Ascending aorta (tissue), 2 donors: ENCODE measurements at places on chromosomes 5 and 9. TPM values are rescaled to one million over a fixed set of nuclear protein-coding genes. Genes with fewer than 3 reads are reported as not detected.

- DNase-seq, result no peak
These were observed 4.2 kb downstream of the DNAJA1 start for GRCh38 chr9:33029231-33029786.

DNA sequence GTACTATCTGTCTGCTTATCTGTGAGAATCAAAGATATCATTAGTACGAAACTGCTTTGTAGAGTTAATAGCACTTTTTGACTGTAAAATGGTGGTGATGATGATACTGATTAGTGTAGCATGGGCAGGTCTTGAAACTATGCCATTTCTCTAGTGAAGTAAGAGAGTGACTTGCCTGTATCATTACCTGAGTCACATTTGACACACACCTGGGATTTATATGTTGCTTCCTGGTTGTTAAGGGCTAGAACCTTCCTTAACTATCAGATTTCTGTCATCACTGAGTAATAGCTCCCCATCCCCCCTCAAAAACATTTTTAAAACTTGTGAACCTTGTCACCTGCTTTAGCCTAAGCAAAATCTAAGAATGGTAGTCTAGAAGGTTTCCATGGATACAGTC, 135.6 kb upstream of the RORB start:
- no peak for DNase-seq

DNA sequence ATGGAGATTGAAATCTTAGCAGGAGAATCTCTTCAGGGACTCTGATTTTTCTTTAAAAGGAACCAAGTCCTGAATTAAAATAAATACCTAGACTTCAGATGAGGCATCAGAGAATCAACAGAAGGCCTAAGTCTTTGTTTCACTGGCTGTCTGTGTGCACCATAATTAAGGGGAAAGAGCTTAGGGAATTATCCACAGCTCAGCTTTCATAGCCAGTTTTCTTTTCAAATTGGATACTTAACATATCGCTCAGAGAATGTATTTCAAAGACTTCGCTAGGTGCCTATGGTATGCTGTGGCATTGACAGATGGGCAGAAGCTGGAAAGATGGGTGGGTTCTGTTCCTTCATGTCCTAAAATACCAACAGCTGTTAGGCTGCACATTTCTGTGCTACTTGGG, 325.8 kb downstream of the TMEM38B start:
- DNase-seq, result no peak

DNA sequence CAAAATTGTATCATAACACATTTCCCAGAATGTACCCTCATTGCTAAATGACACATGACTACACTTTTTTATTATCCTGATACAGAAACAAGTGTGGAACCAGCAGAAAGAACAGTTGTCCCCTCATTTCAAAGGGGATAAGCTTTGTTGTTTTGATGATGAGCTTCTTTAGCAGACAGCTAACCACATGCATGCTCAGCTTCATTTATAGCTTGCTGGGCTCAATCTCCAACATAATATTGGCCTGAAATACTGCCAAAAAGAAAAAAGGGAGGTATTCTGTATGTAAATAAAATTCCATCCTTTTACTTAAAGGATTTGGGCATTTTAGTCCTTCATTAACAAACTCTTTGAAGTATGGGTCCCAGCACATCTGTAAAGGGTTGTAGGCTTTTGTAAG, 120.4 kb downstream of the SPATA31D1 start:
- DNase-seq, result no peak

DNA sequence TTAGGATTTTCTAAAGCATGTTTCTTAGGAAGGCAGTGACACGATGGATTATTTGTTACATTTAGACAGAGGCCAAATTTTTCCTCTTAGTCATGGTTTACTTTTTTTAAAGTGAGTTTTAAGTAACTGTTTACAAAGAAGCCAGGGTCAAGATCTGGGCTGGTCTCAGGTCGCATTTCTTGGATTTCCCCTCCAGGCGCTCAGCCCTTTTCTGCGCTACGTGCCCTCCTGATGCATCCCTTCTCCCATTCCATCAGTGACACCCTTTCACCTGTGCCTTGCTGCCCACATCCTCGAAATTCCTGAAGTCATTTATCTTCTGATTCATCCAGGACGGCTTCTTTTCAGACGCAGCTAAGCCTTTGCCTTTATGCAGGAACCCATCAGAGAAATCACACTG, 330.3 kb downstream of the IRX1 start:
- no peak for DNase-seq

DNA sequence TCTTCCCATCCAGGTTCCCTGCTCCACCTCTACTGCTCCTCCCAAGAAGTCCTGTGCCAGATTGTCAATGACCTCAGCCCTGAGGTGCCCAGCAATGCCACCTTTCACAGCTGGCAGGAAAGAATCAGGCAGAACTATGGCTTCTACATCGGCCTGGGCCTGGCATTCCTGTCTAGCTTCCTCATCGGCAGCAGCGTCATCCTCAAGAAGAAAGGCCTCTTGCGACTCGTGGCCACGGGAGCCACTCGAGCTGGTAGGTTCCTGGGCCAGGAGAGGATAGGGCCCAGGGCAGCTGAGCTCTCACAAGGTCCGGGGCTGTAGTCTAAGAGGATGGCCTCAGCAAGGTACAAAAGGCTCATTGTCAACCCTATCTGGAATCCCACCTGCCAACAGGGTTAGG, 3.1 kb downstream of the NIPAL4 start:
- no peak for DNase-seq

DNA sequence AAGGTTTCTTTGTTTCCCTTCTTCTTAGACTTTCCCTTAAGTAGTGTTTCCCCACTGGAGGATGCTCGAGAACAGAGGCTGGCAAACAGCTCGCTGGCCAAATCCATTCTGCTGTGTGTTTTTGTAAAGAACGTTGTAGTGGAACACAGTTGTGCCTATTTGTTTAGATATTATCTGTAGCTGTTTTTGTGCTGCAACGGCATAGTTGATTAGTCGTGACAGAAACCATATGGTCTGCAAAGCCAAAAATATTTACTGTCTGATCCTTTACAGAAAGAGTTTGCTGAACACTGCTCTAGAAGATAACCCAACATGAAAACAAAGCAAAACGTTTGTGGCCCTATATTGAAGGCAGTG, 47.0 kb upstream of the EGFLAM start:
- no peak for DNase-seq

DNA sequence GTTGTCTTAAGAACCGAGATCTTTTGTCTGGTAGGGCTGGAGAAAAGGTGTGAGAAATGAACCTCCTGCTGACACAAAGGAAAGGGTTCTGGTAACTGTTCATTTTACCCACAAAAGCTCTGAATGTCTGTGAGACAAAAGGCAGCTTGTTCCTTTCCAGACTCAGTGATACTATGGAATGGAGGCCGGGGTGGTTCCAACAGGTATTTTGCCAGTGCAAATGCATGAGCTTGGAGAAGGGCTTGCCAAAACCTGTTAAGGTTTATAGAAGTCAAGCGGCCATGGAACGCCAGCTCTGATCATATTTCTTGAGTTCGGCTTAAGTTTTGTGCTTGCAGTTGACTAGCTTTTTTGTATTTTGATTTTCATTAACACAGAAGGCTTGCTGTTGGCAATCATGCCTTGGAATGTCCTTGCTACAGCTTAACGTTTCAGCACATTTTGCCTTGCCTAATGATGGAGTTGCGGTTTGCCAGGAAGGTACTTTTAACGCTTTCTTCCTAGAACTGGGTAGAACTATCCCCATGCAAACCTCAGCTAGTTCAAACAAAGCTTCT, 328.6 kb downstream of the PIK3R1 start:
- DNase-seq, result no peak

DNA sequence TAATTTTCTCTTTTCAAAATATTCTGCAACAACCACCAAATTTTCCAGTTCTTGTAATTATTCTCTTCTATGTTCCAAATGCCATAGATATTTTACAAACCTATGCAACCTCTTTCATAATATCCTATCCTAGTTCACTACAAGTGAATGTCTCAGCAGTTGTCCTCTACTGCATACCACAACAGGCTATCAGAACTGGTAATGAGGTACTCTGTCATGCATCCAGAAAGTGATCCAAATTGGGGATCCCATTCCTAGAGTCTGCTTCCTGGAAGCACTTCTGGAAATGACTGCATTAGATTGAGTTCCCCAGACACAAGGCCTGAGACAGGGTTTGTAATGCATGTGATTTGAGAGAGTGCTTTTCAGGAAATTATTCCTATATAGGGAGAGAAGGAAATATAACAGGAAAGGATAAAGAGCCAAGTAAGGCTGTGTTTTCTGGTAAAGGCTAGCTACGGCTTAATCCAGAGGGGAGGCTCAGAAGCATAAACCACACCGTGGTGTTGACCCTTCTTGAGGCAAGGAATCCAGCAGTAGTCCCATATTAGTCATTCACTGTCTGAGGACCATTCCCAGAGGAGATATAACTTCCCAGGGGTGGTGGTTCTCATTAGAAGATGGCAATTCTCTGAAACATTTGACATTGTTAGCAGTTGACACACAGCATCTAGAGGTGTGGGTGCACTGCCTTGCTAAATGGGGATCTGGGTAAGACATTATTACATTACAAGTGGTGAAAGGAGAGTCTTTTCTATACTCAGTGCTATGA, 80.3 kb upstream of the FST start:
- no peak for DNase-seq

GRCh38 chr9:19163631-19164030, 36.3 kb upstream of the PLIN2 start:
- no peak for DNase-seq

GRCh38 chr9:1832960-1833359, 182.2 kb upstream of the SMARCA2 start:
- no peak for DNase-seq

DNA sequence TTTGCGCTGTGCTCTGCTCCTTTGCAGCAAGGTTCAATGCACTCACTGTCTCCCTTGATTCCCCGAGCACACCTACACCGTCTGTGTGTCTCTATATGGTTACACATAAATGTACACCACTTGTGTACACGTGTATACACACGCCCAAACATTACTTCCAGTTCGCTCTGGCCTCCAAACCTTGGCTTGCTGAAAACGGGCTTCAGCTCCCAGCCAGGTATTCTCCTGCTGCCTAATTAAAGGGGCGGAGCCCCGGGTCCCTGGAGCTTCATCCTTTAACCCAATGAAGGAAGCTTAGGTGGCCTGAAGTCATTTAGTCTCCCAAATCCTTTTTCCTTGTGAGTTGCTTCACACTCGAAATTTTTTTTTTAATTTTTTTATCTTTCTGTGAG, 4.6 kb downstream of the ISL1 start:
- DNase-seq, result no peak

DNA sequence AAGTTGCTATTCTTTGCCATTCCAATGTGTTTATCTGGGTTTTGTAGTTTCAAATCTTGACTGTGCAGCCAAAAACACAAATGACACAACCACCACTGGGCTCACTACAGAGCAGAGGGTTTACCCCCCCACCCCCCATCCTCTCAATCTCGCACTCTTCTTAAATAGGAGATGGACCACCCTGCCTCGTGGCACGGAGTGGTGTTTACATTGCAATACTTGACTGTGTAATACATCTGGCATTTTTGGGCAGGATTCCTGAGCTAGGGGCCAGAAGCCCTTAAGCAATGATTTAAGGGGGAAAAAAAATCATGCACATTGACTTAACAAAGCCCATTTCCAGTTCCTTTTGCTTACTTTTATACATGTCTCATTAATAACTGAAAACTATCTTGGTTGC, 19.0 kb downstream of the PTCH1 start:
- DNase-seq, result no peak

GRCh38 chr5:139049780-139050179, 148.4 kb downstream of the SIL1 start:
- no peak for DNase-seq

- no peak for DNase-seq
These were observed 56.1 kb upstream of the FSTL4 start for GRCh38 chr5:133668458-133668857.

DNA sequence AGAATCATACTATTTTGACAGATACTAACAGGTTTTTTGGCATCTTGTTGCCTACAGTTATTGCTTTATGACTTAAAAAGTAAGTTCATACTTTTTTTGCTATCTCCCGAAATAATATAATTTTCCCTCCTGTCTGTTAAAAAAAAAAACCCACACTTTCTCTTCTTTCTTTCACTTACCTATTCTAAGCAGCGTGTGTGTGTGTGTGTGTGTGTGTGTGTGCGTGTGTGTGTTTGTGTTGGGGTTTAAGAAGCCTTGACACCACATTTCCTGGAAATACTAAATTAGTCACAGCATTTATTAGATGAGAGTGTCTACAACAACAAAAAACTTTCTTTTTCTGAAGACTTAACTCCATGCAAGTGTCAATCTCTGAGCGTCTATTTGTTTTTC, 12.4 kb downstream of the TNFAIP8 start:
- DNase-seq, result no peak

Gene FOXD4L3
- total RNA-seq, result not detected
